ENCODE measurements at places on chromosomes 4 and X.

GRCh38 chr4:113614414-113614813 is 147.1 kb downstream of the CAMK2D start:
- DNase-seq, result no peak

GRCh38 chrX:70247252-70247651 is 12.8 kb downstream of the P2RY4 start:
- DNase-seq, result no peak

DNA sequence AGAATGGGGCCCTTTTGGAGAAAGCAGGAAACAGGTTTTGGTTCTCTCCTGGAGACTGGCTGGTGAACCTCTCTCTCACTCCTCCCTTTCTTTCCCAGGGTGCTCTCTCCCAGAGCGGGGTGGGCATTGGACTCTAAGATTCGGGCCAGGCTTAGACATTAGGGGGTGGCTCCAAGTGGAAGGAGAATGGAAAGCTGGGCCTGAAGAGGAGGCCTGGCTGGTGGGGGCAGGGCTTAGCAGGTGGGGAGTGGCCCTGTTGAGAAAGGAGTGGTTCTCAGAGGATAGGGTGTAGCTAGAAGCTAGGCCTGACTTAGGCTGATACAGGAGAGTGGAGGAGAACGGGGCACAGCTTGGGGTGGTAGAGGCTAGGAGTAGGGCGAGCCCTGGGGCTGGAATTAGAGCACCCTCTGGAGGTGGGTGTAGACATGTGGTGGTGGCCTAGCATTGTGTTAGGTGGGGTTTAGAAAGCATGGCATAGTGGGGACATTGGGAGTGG is 5.7 kb downstream of the PLP2 start:
- DNase-seq, result no peak

DNA sequence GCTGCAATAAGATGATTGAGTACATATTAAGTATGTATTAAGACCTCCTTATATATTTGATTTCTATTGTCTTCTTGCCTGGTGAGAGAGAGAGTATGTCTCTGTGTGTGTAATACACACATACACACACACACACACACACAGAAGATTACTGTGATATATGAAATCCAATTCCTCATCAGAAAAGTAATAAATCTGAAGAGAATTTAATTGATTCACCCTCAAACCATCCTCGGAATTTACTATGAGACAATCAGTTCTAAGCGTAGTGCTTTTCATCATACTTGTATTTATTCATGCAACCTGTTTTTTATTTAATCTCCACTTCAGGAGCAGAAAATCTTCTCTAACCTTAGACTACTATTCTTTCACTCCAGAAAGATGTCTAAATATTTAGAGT is 62.3 kb upstream of the TLL1 start:
- DNase-seq, result no peak

DNA sequence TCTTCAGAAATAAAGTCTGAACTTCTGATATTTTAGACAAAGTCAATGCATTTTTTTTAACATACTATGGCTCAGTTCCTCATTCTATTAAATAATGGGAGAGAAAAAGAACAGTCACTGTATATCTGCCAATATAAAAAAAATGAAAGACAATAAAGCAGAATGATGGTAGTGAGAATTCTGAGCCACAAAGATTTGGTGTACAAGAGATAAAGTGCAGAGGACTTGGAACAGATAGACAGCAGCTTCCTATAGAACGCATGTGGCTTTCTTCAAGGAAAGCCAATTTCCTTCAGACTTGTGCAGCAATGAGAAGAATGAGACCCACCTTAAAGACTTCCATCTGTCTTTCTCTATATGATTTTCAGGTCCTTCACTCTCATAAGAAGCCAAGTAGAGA is 39.7 kb downstream of the RASGEF1B start:
- DNase-seq, result no peak

- no peak for DNase-seq
Observed at GRCh38 chrX:74262452-74263209, 41.3 kb upstream of the ZCCHC13 start.

DNA sequence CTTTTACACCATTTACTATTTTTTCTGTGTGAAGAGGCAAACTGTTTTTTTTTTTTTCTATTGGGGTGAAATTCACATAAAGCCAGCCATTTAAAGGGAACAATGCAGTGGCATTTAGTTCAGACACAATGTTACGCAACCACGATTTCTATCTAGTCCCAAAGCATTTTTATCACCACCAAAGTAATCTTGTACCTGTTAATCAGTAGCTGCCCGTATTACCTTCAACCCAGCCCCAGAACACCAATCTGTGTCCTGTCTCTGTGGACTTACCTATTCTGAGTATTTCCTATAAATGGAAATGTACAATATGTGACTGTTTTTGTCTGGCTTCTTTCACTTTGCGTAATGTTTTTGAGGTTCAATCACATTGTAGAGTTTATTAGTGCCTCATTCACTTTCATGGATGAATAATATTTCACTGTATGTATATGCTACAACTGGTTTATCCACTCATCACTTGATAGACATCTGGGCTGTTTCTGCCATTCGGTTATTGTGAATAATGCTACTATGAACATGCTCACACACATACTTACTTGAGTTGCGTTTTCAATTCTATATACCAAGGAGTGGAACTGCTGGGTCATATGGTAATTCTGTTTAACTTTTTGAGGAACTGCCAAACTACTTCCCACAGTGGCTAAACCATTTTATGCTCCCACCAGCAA is 116.2 kb downstream of the CDS1 start:
- no peak for DNase-seq

- no peak for DNase-seq
Observed at GRCh38 chr4:119050527-119051090, 85.0 kb upstream of the MYOZ2 start.

DNA sequence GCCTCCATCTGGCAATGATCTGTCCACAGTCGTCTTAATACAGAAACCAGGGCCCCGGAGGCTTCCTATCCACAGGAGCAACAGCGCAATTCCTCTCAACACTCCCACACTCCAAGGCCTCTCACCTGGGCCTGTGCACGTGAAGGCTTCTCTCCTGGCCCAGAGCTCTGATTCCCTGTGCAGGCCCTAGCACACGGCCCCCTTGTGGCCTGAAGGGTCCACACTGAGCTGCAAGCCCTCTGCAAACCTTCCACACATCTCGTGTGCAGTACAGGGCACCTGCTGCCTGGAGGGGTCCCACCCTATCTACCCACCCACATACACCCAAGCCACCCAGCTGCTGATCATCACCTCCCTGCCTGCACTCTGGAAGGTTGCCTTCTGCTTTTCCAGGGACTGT is 150.1 kb upstream of the NUDT10 start:
- DNase-seq, result no peak

- peak; percentile 54 for DNase-seq
Observed at GRCh38 chr4:140851032-140851636, 94.9 kb upstream of the TBC1D9 start.

DNA sequence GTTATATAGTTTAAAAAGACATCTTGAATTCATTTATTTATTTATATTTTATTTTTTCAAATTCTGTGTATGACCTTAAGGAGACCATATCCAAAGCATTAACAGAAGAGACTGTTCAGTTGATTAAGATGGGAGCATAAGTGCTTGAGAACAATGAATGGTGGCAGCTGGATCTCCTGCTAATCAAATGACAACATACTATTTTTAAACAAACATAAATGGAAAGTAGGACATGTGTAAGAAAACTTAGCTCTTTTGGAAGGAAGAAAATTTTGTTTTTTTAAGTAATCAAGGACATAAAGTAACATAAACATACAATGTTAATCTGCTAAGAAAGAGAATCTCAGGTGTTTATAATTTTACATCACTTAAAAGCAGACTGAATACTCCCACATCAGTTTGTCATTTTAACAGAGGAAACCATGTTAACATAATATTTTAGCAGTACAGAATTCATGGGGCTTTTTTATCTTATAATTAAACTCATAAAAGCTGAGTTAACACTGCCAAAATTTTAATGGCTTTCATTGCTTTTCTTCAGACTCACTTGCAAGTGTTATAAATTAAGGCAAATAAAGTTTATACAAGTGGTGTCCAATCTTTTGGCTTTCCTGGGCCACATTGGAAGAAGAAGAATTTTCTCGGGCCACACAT is 95.1 kb downstream of the MAD2L1 start:
- DNase-seq, result no peak

- DNase-seq, result no peak
Observed at GRCh38 chr4:123941306-123941705, 544.7 kb downstream of the SPRY1 start.

DNA sequence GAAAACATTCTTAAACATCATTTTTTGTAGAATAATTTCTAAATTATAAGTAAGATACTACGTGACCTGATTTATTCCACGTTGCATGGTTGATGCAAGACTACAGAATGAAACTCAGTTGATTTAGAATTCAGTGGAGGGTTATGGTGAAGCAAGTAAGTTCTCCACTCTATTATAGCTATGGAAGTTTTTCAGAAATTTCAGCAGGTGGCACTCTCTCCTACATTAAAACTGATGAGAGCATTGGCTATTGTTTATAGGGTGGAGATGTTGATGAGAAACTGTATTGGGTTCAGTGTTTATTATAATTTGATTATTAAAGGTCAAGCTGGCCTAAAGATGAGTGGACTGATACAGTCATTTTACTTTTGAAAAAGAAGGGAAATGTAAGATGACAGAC is 88.0 kb downstream of the FNIP2 start:
- DNase-seq, result peak; percentile 73

- DNase-seq, result peak; percentile 9
Observed at GRCh38 chrX:18617407-18617750, 54.5 kb downstream of the RS1 start.

DNA sequence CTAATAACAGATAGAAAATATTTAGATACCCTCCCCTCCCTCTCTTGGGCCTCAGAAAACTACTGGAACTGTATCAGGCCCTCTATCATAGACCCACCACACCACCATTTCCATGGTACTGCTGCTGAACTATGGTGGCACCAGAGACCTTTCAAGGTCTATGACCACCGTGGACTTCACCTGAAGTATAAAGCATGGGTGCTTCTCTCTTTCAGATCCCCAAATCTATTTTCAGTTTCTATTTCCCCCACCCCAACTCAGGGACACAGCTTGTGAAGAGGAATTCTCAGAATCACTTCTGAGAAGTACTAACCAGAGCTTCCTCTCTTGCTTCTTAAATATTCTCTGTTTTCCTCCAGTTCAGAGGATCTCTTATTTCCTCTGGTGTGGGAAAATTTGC is 840.8 kb upstream of the HTR2C start:
- DNase-seq, result no peak

DNA sequence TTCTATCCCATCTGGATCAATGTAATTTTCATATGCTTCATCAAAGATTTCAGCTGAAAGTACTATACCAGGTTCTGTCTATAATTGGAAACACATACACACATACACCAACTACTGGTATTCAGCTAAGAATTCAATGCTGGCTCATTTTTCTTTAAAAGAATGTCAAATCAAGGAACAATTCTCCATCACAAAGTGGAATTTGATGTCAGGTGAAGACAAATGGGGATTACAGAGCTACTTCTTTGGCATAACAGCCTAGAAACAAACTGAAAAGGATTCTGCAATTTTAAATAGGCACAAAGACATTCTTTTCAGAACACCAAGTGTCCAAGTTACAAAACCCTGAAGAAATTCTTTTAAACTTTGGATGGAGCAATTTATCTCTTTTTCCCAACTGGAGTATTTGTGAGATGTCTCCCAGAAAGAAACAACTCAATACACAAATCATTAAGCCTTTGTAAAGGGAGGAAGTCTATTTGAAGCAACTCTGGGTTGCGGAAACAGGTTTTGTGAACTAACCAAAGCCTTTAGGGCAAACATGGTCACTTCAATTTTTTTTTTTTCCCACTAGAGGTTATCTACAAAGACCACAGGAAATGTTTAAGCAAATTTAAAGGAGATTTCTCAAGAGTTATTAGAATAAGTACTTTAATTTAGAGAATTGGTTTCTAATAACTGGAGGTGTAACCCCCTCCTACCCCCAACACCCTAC is 1.9 kb upstream of the FAM9C start:
- no peak for DNase-seq

DNA sequence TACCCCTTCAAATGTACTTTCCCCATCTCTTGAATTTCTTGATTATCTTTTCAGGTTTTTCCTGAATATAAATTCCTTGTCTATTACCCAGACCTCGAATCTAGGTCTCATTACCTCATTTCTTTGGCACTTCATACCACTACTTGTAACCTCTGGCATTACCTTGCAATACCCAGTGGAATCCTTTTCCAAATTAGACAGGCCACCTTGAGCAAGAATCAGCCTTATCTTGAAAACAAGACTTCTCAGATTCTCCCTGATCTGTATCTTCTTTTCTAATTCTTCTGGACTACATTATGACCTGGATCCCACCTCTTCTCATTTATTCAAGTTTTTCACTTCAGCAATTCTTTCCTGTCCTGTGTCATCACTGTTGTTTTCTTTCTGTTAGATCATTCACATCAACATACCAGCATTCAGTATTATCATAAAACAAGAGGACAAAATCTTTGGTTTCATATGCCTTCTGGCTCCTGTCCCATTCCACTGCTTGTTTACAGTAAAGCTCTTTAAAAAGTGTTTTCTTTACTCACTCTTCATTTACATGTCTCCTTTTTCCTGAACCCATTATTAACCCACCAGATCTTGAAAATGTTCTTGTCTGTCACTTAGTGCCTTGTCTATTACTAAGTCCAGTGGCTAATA is 275.6 kb upstream of the HS3ST1 start:
- DNase-seq, result no peak

DNA sequence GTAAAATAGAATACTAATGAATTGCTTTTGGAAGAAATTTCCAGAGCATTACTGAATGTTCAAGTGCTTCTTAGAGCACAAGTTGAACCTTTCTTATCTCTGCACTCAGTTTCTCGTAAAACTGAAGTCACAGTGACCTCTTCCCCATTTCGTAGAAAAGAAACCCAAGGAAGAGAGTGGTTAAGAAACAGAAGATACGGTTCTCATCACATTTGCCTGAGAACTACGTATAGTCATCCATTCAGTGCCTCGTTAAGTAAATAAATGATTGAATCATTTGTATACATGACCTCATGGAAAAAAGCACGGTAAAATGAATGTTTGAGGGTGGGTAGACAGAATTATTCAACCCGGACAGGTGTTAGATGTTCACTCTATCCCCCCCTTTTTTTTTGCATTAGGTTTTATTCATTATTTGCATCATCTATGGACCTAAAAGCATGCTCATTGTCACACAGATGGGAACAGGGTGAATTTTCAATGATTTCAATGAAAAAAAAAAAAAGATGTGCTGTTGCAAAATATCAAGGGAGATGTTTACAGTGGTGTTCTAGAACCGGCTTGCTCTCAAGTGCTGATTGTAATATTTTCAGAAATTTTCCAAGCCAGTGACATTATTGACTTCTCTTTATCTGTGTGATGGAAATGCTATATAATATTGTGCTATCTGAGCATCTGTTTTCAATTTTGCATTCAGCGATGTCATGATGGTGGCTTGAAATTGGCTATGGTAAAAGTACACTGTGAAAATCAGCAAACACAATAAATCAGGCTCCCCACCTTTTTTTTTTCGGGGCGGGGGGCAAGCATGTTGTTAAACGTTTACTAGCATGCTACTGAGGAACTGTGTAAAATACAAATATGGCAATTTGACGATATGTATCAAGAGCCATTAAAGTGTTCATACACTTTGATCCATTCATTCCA is 4.3 kb downstream of the RHOH start:
- DNase-seq, result no peak

- no peak for DNase-seq
Observed at GRCh38 chr4:159308566-159309340, 205.9 kb downstream of the RAPGEF2 start.
